ENCODE measurements at places on chromosomes 7 and 10.

- no peak for DNase-seq
Measured at GRCh38 chr7:106064316-106064715, 47.8 kb downstream of the SYPL1 start.

- DNase-seq = no peak
Measured at GRCh38 chr10:29861811-29862505, 197.4 kb downstream of the JCAD start.

- DNase-seq = peak; percentile 49
Measured at GRCh38 chr10:3754727-3755439, 30.1 kb downstream of the KLF6 start.

- DNase-seq = no peak
Measured at GRCh38 chr10:72499701-72500100, 126.2 kb downstream of the MICU1 start.

- DNase-seq = no peak
Measured at GRCh38 chr7:476736-477360, 42.8 kb downstream of the PDGFA start.

DNA sequence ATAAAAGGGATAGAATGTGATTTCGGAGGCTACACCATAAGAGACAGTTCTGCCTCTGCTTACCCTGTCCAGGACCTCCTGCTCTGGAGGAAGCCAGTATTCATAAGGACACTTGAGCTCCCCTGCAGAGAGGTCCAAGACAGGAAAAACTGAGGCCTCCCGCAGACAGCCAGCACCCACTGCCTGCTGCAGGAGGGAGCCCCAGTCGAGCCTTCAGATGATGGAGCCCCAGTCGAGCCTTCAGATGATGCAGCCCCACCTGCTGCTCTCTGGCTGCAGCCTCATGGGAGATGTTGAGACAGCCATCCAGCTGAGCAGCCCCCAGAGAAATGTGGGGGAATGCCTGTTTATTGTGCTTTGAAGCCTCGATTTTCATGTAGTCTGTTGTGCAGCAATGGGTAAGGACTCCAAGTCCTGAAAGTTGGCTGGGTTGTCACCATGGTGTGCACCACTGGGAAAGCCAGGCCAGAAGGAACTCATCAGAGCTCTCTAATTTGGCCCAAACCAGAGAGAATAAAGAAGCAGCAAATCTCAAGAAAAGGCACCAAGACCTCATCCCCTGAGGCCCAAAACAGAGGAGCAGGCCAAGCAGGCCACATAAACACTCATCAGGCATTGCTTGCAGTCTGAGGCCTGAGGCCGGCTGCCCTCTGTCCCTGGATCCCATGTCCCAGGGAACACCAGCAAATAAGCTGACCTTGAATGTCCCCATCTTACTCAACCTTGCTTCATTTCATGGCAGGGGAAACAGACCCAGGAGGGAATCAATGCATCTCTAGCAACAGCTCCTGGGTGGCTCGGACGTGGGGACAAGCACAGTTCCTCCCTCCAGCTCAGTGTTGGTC lies 30.9 kb downstream of the CALML5 start:
- no peak for DNase-seq

DNA sequence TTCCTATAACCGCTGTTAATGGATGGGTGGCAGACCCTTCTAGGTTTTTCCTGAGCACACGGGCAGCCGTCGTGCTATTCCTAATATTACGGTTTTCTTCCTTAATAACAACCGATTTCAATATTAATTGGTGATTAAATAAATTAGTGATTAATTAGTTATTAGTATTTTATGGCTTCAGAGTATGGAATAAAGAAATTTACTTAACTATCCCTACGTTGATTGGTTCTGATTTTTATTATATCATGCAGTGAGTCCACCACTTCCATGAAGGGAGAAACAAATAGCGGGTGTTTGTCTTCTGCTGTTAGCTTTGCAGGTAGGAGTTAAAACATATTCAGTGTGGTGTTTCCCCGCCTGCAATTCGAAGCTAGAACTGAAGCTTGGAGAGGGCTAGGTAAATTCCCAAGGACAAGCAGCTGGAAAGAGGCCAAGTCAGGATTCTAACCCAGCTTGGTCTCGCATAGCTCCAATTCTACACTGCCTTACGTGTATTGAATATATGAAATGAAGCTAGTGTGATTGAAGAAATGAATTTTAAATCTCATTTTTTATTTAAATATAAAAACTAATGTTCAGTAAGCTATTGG lies 928 bp upstream of the CSTF2T start:
- DNase-seq = peak; percentile 38

DNA sequence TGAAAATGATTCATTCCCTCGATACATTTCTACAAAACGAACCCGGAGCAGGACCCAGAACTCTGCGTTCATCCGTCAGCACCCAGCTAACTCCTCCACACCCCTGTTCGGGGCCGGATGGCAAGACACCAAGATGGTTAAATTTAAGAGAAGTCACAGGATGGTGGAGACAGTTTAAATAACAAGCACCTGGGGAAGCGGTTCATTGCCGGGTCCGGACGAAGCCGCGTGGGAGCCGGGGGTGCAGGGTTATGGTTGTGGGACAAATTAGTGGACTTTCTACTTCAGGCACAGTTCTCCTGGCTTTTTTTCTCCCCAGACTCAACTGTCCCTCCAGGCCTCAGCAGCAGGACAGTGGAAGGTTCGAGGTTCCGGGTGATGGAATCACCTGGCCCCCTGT lies 45.4 kb downstream of the ASB13 start:
- no peak for DNase-seq

GRCh38 chr10:119140603-119141245 lies 24.8 kb downstream of the SFXN4 start:
- DNase-seq = no peak

DNA sequence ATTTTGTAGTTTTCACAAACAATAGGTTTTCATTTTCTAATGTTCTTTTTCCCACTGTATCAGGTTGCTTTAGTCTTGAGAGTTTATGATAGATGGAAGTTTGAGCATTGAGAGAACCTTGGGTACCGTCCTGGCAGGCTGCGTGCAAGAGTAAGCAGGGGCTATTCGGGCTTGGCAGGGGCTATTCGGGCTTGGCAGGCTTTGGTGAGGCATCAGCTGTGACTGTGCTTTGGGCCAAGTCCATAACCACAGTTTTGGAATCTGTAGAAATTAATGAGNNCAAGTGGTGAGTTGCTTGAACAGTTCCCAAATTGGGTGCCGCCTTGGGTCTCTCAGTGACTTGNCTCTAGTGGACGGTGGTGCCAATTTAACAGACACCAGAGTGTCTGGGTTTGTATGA lies 424.6 kb downstream of the PAXIP1 start:
- DNase-seq = no peak

DNA sequence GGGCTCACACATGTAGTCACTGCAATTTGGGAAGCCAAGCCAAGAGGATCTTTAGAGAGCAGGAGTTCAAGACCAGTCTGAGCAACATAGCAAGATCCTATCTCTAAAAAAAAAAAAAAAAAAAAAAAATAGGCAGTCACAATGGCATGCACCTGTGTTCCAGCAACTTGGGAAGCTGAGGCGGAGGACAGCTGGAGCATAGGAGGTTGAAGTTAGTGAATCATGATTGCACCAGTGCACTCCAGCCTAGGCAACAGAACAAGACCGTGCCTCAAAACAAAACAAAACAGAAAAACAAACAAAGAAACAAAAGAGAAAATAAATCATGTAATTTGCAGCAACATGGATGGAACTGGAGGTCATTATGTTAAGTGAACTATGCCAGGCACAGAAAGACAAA lies 33.6 kb upstream of the BICC1 start:
- DNase-seq = no peak

DNA sequence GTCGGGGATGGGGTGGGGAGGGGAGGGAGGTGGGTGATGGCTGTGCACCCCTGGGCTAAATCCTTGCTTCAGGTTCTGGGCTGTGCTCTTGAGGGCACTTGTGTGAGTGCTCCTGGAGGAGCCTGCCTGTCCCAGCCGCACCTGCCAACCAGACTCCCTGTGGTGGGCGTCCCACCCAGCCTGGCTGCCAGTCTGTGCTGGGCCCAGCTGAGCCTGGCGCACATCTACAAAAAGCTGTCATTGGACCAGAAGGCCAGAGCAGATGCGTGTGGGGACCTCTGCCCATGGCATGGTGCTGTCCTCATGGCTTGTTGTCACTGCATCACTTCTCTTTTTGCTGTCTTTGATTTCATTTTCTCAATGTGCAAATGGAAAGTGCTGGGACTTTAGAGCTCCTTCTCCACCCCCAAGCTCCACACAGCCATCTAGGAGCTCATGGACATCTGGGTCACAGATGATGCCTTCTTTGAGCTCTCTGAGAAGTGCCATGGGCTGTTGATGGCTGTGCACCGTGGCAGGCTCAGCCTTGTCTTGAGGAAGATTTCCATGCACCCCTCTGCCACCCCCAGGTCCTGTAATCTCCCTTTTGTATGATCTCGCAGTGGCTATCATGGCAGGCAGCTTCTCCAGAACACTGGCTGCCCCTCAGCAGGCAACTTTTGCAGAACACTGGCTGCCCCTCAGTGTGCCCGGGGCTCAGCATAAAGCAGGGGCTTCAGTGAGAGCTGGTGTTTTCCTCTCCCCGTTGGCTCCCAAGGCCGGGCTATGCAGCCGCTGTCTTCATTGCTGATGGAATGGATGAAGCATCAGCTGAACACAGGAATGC lies 83.9 kb downstream of the ADCY1 start:
- DNase-seq = no peak

DNA sequence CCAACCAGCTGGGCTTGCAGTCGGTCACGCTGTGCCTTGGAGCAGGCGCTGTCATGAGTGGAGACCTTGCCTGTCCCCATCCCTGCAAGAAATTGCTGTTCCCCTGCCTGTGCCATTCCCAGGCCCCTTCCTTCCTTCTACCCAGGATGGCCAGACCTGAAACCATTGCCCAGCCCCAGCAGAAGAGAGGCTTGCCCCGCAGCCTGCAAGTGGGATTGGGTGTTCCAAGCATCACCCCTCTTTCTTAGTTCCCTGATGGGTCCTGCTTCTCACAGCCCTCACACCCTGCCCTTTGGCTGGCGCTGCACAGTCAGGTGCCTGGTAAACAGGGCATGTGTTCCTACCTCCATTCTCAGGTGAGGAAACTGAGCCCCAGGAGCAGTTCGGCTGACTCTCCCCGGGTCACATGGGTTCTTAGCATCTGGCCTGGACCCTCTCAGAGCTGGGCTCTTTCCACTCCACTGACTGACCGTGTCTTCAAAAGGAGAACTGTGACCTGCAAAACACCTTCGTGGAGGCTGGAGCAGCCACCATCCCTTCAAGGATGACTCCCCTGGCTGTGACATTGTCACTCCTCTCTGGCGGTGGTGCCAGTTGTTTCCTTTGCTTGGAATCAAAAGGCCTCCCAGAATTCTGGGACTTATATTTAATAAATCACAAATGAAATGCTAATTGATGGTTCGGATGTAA lies 41.9 kb upstream of the PDCD4 start:
- no peak for DNase-seq

GRCh38 chr10:100364735-100365391 lies 17.8 kb downstream of the SCD start:
- DNase-seq = peak; percentile 63

DNA sequence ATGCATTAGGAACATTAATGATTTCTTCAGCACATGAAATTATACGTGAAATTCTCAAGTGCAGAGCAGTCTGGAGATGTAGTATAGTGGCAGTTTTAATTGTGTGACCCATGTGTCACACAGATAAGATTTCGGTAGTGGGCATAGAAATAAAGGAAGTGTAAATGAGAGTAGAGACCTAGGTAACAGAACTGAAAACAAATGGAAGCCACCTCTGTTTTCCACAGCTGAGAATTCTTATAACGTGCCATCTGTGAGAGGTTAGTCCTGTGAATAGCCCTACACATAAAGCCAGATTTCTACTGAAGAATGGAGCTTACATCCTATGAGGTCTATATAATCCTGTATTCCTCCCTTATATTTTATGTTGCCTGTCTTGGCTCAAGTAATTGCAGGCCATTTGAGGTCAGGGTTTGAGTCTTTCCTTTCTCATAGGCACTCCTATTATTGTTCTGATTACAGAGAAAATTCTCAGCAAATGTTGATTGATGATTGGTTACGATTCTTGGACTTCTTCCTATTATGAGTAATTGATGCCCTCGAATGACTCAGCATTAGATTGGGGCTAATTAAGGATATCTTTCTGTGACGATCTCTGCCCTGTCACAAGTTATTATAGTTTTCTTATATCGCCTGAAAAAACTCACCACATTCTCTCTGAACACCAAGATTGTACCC lies 258.2 kb downstream of the KIF20B start:
- DNase-seq = no peak

DNA sequence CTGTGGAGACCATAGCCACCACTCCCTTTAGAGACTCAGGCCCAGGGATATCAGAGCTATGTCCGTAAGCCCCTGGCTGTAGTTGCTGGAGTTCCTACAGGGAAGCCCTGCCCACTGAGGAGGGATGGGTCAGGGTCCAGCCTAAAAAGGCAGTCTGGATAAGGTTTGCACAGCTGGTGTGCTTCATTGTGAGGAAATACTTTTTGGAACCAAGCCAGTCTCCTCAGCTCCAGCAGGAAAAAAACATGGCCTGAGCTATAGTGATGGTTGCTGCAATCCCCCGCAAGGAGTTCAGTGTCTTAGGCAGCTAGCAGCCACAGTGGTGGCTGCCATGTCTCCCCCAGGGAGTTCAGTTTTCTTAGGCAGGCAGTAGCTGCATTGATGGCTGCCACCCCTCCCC lies 52.6 kb upstream of the CYP2C8 start:
- DNase-seq = no peak

DNA sequence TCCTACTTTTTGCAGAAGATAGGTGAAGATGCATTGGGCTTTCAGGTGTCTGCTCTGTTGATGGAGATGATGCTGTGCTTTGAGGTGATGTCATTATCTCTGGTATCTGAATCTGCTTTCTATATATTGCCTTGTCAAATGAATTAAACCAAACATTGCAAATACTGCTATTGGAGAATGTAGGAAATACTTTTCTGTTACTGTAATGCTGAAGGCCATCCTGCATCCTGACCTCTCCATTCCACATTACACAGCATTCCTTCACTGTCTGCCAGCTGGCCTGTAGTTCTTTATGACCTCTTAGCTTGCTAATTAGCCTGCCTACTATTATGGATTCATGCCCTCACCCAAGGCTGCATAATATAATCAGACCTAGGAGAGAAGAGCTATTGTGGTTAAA lies 73.2 kb downstream of the VCL start:
- DNase-seq = no peak

GRCh38 chr7:50431722-50432305 lies 18.3 kb downstream of the FIGNL1 start:
- no peak for DNase-seq

- peak; percentile 56 for DNase-seq
Measured at GRCh38 chr10:114402871-114403540, 1.3 kb downstream of the AFAP1L2 start.

GRCh38 chr7:155663937-155664336 lies 19.5 kb downstream of the RBM33 start:
- DNase-seq = no peak

GRCh38 chr10:1575481-1576244 lies 161.7 kb downstream of the ADARB2 start:
- DNase-seq = no peak

GRCh38 chr10:123563581-123563855 lies 102.6 kb upstream of the GPR26 start:
- DNase-seq = no peak

GRCh38 chr10:72146071-72146470 lies 57.7 kb upstream of the SPOCK2 start:
- DNase-seq = no peak

- no peak for DNase-seq
Measured at GRCh38 chr10:129120441-129120840, 346.6 kb upstream of the MGMT start.
